ENCODE measurements at places on chromosomes 12 and 14.
A peak's percentile ranks its signal among the peaks of the same experiment; 100 is the strongest.

DNA sequence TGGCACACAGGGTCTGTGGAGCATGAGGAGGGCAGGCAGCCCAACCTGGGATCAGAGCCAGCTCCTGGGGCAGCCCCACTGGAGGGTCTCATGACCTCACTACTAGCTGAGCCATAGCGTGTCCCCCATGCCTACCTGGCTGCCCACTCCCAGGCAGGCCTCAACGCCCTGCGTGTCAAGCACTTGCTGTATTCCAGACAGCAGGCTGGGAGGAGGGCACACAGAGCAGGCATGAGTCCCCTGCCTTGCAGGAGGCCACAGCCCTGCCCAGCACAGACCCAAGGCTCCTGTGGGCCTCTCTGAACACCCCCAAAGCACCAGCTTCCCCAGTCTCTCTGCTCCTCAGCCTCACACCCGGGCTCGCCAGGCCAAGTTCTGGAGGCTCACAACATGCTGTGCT, 64.0 kb downstream of the IQSEC3 start:
- H3K36me3 ChIP-seq, result peaks cover 2% of the 10 kb centered on the region
- DNase-seq, result no peak
- H3K27ac ChIP-seq, result no peak overlapping the region
- H3K4me3 ChIP-seq, result no peak overlapping the region

GRCh38 chr14:76056128-76056527, 70.6 kb downstream of the IFT43 start:
- H3K27ac ChIP-seq, result no peak overlapping the region
- peaks cover 3% of the 10 kb centered on the region for H3K4me1 ChIP-seq
- no peak for DNase-seq
- H3K27me3 ChIP-seq, result no peaks in the 10 kb centered on the region

- no peak for DNase-seq
- H3K27ac ChIP-seq, result no peak overlapping the region
- no peak overlapping the region for H3K4me3 ChIP-seq
- H3K27me3 ChIP-seq, result no peaks in the 10 kb centered on the region
- peaks cover 9% of the 10 kb centered on the region for H3K36me3 ChIP-seq
These were observed 245.4 kb downstream of the FOXN3 start for GRCh38 chr14:89171628-89172027.

DNA sequence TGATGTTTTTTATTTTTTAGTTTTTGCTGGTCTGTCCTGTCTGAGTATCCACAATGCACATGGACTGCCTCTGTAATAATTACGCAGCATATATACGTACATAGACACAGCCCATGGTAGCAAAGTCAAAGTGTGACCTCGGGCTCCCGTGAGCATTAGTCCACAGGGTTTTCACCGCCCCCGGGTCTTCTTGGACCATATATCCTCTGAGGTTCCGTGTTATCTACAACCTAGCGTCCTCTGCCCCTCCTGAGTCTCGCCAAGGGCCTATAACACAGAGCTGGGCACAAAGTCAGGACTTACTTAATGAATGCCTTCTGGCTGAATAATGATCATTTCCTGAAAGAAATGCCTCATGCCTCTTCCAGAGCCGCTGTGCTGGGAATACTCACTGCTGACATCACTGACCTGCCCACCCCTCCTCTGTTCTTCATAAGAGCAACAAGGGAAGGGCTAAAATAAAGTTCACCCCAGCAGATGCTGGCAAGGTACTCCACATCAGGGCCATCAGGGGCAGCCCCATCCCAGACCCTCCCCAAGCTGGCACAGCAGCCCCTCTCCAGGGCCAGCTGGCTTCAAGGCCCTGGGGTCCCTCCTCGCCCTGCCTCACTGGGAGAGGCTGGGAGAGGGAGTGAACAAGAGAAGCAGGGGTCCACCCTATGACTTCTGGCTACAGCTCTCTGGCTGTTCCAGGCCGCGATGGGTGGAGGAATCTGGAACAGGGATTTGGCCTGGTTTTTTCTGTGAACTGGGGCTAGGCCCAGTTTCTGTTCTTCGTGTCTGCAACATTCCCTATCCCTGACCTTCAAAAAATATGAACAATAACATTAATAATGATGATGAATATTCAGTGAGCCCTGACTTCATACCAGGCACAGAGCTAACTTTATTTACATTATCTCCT, 7.9 kb downstream of the HDAC7 start:
- DNase-seq, result no peak
- peaks cover 74% of the 10 kb centered on the region for H3K4me1 ChIP-seq
- peak overlapping the region; percentile 100 for H3K27ac ChIP-seq
- no peaks in the 10 kb centered on the region for H3K36me3 ChIP-seq
- peak overlapping the region; percentile 96 for H3K4me3 ChIP-seq

GRCh38 chr14:102007916-102008418, 43.6 kb downstream of the DYNC1H1 start:
- no peaks in the 10 kb centered on the region for H3K4me1 ChIP-seq
- H3K27me3 ChIP-seq, result no peaks in the 10 kb centered on the region
- H3K36me3 ChIP-seq, result peaks cover 6% of the 10 kb centered on the region
- H3K4me3 ChIP-seq, result no peak overlapping the region
- peak overlapping the region; percentile 45 for H3K27ac ChIP-seq
- DNase-seq, result no peak

GRCh38 chr14:37369425-37369824, 171.7 kb downstream of the MIPOL1 start:
- no peak overlapping the region for H3K27ac ChIP-seq
- H3K4me1 ChIP-seq, result no peaks in the 10 kb centered on the region
- no peak overlapping the region for H3K4me3 ChIP-seq
- DNase-seq, result no peak
- H3K27me3 ChIP-seq, result no peaks in the 10 kb centered on the region

DNA sequence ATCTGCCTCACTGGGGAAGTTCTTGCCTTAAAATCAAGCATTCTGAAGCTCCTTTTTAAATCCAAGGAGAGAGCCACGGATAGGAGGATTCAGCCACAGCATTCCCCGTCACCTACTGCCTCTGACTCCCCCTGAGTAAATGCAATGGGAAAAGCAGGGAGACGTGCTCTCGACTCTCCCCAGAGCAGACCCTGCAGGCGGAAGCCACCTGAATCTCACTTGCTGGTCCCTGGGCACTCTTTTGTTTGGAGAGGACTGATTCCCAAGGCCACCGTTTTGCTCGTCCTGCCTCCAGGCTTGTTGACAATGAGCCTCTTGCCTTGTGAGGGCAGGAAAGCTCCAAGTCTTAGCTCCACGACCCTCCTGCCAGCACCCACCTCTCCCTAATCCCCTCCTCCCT, 204.5 kb downstream of the SLC15A4 start:
- no peaks in the 10 kb centered on the region for H3K36me3 ChIP-seq
- no peaks in the 10 kb centered on the region for H3K27me3 ChIP-seq
- no peak for DNase-seq
- H3K4me1 ChIP-seq, result no peaks in the 10 kb centered on the region

- no peak overlapping the region for H3K27ac ChIP-seq
- DNase-seq, result no peak
- no peak overlapping the region for H3K4me3 ChIP-seq
- no peaks in the 10 kb centered on the region for H3K27me3 ChIP-seq
These were observed 3.3 kb upstream of the C14orf93 start for GRCh38 chr14:23013054-23013748.

DNA sequence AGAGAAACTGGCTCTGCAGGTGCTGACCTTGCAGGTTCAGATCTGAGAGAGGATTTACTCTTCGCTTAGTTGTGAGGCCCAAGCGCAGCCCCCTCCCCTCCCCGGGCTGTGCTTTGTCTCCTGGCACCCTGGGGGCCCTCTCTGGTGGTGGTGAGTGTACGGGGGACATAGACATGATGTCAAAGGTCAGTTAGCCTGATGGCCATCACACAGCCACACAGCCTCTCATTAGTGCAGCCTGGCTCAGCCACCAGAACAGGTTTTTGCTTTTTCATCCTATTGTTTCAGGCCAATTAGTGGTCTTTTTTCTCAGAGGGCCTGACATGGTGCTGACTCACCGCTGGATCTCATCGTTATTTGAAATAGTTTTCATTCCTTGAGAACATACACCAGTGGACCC, 437.9 kb downstream of the AACS start:
- H3K36me3 ChIP-seq, result no peaks in the 10 kb centered on the region

- no peaks in the 10 kb centered on the region for H3K27me3 ChIP-seq
- no peak for DNase-seq
- H3K4me1 ChIP-seq, result no peaks in the 10 kb centered on the region
- H3K4me3 ChIP-seq, result no peak overlapping the region
- H3K27ac ChIP-seq, result no peak overlapping the region
These were observed 754.1 kb downstream of the NOVA1 start for GRCh38 chr14:25843481-25844470.

DNA sequence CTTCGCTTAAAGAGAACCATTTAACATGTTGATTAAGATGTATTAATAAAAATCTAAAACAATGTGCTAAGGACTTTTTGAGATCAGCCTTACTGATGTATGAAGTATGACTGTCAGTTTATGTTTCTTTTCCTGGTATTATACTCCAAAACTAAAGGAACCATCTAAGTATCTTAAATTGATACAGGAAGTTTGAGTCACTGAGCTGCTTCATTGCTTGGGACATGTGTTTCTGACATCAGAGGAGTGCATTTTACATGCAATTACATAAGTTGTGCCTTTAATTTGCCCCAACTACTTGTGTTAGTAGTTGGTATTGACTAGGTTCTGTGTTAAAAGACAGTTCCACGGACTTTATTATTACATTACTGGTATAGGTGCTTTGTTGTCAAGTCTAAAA, 50.9 kb downstream of the PROX2 start:
- H3K27ac ChIP-seq, result no peak overlapping the region
- H3K4me3 ChIP-seq, result no peak overlapping the region
- no peaks in the 10 kb centered on the region for H3K27me3 ChIP-seq
- no peak for DNase-seq
- peaks cover 4% of the 10 kb centered on the region for H3K4me1 ChIP-seq

DNA sequence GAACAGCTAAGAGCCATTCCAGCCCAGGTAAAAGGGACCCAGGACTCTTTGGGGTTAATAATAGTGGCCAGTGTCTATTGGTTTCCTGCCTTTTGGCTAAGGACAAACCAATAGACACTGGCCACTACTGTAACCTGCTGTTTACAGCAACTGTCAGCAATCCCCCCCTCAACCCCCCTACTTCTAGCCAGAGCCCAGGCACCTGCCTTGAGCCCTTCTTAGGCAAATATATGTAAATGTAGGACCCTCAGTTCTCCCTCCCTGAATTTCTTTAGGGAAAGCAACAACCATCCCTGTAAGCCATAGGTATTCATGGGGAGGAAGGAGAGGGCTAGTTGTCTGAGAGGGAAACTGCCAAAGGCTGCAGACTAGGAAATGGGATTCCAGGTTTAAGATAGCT, 22.3 kb downstream of the HOXC4 start:
- H3K4me1 ChIP-seq, result peaks cover 3% of the 10 kb centered on the region
- H3K36me3 ChIP-seq, result peaks cover 2% of the 10 kb centered on the region
- H3K4me3 ChIP-seq, result no peak overlapping the region

DNA sequence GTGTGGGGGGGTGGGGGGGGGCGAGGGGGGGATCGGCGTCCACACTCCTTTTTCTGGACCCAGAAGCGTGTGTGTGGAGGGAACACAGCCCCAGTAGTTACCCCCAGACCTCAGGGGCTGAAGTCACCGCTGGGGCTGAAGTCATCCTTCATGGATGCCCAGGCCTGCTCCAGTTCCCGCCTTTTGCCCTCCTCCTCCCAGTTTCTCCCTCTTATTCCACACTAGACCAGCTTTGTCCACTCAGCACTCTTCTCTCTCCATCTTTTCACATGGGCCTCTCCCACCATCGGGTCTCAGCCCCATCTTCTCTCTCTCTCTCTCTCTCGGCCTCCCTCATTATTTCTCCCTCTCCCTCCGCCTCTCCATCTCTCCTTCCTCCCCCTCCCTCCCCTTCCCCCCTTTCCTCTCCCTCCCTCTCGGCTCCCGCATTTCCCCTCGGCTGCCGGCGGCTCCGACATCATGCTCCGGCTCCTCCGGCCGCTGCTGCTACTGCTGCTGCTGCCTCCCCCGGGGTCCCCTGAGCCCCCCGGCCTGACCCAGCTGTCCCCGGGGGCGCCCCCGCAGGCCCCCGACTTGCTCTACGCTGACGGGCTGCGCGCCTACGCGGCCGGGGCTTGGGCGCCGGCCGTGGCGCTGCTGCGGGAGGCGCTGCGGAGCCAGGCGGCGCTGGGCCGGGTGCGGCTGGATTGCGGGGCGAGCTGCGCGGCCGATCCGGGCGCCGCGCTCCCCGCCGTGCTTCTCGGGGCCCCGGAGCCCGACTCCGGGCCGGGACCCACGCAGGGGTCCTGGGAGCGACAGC, at the start of gene P3H3:
Gene P3H3, plus strand, starts transcription at position 426 of the 799 bp plus-strand sequence. Its CDS starts 34 bp downstream, at position 460.
- H3K4me1 ChIP-seq, result peaks cover 22% of the 10 kb centered on the region
- H3K27me3 ChIP-seq, result peaks cover 51% of the 10 kb centered on the region
- peak within 1 kb of the TSS; percentile 92 for H3K27ac ChIP-seq
- peaks cover 7% of the 10 kb centered on the region for H3K36me3 ChIP-seq
- no peak for DNase-seq
- peak within 1 kb of the TSS; percentile 95 for H3K4me3 ChIP-seq

GRCh38 chr12:85448548-85449139, 168.6 kb downstream of the ALX1 start:
- H3K27ac ChIP-seq, result no peak overlapping the region
- no peak overlapping the region for H3K4me3 ChIP-seq
- H3K4me1 ChIP-seq, result no peaks in the 10 kb centered on the region
- H3K27me3 ChIP-seq, result no peaks in the 10 kb centered on the region
- no peaks in the 10 kb centered on the region for H3K36me3 ChIP-seq

DNA sequence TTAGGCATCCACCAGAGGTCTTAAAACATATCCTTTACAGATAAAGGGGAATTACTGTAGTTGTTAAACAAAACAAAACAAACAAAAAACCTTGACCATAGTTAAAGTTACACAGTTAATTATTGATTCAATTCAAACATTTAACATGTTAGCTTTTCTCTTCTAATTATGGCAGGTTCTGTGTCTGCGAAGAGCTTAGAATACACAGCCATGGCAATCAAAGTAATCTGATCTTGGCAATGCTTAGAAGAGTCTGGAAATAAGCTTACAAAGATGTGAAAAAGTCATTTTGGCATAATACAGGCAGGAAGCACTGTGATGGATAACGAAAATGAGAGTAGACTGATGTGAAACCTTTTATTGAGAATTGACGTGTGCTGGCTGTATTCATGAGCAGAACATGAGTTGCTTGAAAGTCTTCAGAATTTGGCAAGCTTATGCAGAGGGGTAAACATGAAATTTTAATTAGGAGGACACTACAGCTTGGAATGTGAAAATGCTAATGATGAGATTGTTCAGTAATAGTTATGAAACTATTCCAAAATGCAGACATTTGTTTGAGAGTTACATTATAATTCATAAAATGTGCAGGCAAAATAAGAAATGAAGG, 629.6 kb downstream of the FSCB start:
- no peak overlapping the region for H3K27ac ChIP-seq
- no peak overlapping the region for H3K4me3 ChIP-seq
- H3K4me1 ChIP-seq, result no peaks in the 10 kb centered on the region
- DNase-seq, result no peak

DNA sequence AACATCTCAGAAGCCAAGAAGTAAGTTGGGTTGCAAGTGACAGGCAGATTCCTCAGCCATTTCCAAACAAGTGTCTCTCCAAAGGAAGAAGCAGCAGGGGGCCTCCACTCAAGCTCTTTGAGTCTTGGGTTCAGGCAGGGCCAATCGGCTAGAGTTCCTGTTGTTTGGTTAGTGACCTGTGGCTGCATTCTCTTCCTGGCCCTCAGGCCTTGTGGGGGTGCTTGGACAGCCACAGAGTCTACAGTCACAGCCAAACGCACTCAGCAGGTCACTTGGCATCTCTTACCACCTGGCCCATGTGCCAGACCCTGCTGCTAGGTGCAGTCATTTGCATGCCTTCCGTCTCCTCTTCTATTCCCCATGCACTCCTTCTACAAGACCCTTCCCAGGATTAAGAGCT, 353.9 kb downstream of the GRIN2B start:
- peaks cover 27% of the 10 kb centered on the region for H3K27me3 ChIP-seq
- no peaks in the 10 kb centered on the region for H3K4me1 ChIP-seq
- no peaks in the 10 kb centered on the region for H3K36me3 ChIP-seq
- DNase-seq, result no peak

GRCh38 chr14:81095539-81095938, 125.2 kb downstream of the GTF2A1 start:
- H3K36me3 ChIP-seq, result peaks cover 2% of the 10 kb centered on the region
- H3K4me1 ChIP-seq, result no peaks in the 10 kb centered on the region
- H3K4me3 ChIP-seq, result no peak overlapping the region
- H3K27me3 ChIP-seq, result peaks cover under 1% of the 10 kb centered on the region
- DNase-seq, result no peak
- H3K27ac ChIP-seq, result no peak overlapping the region

Measured in T-helper 17 cell (primary cell).